ENCODE measurements at places on chromosomes 3 and 15.

DNA sequence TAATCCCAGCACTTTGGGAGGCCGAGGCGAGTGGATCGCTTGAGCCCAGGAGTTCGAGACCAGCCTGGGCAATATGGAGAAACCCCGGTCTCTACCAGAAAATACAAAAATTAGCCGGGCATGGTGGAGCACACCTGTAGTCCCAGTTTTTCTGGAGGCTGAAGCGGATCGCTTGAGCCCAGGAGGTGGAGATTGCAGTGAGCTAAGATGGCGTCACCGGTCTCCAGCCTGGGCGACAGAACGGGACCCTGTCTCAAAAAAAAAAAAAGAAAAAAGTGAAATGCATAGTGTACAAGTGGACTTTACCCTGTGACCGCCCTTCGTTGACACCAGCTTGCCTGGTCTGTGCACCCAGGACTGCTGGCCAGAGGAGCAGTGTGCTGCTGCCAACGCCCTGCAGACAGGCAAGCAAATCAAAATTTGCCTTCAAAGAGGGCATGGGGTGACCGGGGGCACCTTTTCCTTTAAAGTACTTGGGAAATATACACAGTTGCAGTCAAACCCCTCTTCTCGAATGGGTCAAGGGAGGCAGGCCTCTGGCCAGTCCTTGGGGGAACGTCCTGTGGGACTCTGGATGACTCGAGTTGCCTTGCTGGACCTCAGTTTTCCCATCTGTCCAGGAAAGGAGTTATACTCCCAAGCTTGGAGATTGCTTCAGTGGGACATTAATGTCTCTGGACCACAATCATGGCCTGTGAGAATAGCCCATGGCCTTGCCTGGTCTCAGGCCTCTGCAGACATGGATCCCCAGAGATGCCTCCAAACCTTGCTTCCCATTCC is 1.0 kb downstream of the XYLB start:
- DNase-seq = no peak

GRCh38 chr3:52882377-52882776 is 15.0 kb downstream of the STIMATE start:
- no peak for DNase-seq

DNA sequence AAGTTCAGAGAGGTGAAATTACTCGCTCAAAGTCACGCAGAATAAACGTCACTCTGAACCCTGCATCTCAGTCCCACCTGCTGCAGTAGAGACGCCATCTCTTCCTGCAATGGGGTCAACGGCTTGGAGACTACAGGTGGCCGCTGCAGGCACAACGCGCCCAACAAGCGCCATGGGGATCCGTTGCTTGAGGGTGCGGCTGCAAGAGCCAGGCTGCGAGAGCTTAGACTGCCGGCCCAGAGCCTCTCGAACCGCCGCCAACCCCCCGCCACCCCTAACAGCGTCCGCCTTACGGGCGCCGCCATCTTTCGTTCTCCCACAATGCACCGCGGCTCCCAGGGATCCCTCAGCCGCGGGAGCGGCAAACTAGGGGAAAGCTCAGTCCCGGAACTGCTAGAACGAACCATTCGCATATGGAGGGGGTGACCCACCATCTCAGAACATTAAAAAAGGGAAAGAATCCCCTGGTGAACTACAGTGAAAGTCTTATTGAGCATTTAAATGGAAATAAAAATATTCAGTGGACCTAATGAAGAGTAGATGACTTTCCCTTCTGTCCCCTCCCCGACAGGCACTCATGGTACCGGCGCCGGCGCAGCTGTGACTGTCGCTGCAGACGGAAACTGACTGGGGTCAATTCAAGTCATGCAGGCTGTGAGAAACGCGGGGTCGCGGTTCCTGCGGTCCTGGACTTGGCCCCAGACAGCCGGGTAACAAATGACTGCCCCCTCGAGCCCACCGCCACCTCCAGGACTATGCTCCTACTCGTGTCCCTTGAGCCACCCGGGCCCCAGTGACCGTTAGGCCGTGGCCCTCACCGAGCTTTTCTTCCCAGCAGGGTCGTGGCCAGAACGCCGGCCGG is at the start of the genes MRPL46 and MRPS11:
MRPL46 (minus strand) TSS at position 316 of the 862 bp plus-strand sequence; CDS start at position 305, 11 bp downstream.
MRPS11 (plus strand) TSS at position 636 of the 862 bp plus-strand sequence; CDS start at position 646, 10 bp downstream.
- peak; percentile 92 for DNase-seq

DNA sequence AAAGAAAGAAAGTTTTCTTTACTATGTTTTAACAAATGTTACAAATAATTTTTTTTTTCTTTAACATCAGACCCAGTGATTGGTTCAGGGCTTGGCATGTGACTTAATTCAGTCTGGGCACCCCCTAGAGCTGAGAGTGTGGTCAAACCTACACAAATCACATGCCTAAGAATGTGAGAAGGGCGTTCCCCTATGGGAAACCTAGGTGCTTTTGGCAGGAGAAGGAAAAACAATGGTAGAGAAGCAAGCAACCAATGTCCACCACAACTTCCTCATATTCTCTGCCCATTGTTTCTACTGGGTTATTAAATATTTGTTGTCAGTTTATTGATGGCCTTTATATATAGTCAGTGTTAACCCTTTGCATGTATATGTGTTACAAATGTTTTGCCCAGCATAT is 21.4 kb upstream of the PIAS1 start:
- DNase-seq = peak; percentile 61

DNA sequence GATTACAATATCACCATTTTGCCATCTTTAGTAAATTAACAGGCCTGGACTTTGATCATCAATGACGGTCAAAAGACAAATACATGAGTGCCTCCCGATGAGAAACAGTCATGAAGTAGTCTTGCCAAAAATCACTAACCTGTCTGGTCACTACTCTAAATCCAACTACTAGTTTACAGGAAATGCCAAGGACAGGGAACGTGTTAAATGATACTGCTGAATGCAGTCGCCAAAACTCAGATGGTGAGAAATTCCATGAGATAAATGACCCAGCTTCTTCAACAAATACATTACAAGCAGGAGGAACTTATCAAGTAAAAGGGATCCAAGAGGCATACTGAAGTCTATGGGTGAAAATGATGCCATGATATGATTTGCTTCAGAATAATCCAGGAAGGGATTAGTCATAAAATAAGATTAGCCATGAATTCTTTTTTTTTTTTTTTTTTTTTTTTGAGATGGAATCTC is 35.8 kb upstream of the ATP13A3 start:
- no peak for DNase-seq

- DNase-seq = peak; percentile 78
Observed at GRCh38 chr3:87088993-87089841, 98.3 kb upstream of the VGLL3 start.

- DNase-seq = peak; percentile 24
Observed at GRCh38 chr15:87672309-87673288, 583.9 kb downstream of the NTRK3 start.

GRCh38 chr15:101035611-101036010 is 116.5 kb downstream of the LRRK1 start:
- DNase-seq = peak; percentile 65

GRCh38 chr3:100082714-100083113 is 31.6 kb downstream of the FILIP1L start:
- DNase-seq = no peak

DNA sequence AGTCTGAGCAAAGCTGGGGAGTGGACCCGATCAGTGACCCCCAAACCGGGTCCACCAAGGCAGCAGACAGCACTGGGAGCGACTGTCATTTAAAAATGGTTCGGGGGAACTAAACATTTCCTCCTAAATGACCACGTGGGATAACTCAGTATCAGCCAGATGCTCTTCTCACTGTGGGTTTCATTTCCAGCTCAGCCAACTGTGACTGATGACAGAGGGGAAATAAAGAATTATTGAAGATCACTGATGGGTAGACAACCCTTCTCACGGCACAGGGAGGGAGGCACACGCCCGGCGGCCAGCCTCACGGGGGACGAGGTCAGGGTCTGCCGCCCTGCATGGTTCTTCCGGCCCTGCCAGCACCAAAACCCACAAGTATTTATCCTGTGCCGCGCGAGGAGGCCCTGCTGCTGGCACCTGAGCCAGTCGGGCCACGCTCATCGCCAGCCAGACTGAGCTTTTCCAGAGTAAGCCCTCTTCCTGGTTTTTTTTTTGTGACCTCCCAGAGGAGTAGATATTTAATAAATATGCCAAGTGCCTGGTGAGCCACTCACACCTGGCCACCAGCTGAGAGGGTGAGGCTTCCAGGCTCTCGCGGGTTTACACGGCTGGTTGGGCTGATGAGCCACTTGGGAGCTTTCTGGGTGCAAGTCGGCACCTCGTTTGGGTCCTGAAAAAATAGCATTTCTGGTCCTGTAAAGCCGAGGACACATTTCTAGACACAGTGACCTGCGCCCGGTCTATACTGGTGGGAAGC is 6.2 kb downstream of the MELTF start:
- no peak for DNase-seq

DNA sequence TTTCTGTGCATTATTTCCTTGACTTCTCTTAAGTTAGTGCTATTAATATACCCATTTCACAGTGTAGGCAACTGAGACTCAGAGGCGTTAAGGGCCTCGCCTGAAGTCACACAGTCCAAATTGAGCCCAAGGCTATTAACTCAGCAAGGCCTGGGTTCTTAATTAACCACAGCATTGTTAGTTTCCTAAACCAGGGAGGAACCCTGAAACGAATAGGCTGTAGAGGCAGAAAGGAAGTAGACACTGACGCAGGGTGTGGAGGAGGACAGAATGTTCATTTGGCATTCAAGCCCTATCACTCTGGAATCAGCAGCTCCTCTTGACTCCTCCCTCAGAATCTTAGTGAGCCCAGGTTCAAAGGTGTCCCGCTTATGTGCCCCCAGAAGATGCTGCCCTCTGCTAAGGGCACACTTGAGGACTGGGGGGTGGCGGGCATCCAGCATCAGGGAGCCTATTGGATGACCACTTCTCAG is 13.9 kb downstream of the ARHGEF3 start:
- DNase-seq = no peak

- DNase-seq = no peak
Observed at GRCh38 chr3:51706021-51706485, 815 bp upstream of the GRM2 start.

DNA sequence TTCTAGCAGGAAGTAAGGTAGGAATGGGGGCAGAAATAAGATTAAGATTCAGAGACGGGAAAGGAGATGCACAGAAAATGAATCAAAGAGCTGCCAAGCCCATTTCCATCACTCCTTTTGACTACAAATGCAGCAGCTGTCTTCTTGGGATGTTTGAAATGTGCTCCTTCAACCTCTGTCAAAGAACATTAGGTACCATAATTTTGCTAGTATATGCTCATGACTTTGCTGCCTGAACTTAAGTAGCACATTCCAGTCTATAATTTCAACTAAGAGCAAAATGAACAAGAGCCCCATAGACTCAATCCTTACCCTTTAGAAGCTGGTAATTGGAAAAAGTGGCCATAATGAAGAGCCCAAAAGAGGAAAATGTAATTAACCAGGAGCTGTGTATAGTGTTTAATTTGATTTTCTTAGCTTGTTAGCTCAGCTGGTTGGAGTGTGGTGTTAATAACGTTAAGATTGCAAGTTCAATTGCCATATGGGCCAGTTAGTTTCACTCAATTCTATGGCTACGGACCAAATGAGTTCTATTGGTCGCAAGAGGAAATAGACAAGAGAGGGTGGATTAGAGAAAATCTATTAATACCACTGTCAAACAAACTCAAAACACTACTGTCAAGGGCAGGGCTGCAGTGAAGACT is 349.9 kb downstream of the ZBBX start:
- DNase-seq = no peak

DNA sequence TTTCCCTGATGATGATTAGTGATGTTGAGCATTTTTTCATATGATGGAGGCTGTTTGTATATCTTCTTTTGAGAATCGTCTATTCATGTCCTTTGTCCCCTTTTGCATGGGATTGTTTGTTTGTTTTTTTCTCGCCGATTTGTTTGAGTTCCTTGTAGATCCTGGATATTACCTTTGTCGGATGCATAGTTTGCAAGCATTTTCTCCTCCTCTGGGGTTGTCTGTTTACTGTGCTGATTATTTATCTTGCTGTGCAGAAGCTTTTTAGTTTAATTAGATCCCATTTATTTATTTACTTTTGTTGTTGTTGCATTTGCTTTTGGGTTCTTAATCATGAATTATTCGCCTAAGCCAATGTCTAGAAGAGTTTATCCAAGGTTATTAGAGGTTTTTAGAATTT is 232.8 kb downstream of the XXYLT1 start:
- DNase-seq = no peak

- DNase-seq = no peak
Observed at GRCh38 chr15:91973481-91973880, 120.0 kb downstream of the SLCO3A1 start.

DNA sequence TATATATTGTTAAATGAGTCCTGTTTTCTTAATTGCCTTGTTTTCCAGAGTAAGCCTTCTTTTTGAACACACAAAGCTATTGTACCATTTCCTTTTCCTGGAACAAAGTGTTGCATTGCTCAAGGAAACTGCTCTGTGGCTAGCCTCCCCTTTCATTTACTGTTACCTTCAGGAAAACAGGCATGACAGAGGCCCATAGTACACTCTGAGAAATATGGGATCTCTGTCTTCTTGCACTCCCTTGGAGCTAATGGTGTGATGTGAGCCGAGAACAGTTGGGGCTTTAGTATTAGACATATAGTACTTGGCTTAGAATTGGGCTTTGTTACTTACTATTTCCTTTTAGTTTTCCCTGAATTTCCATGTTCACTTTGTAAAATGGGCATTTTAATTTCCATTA is 193.7 kb downstream of the GHSR start:
- no peak for DNase-seq

GRCh38 chr3:168807448-168807847 is 711.7 kb upstream of the GOLIM4 start:
- no peak for DNase-seq

DNA sequence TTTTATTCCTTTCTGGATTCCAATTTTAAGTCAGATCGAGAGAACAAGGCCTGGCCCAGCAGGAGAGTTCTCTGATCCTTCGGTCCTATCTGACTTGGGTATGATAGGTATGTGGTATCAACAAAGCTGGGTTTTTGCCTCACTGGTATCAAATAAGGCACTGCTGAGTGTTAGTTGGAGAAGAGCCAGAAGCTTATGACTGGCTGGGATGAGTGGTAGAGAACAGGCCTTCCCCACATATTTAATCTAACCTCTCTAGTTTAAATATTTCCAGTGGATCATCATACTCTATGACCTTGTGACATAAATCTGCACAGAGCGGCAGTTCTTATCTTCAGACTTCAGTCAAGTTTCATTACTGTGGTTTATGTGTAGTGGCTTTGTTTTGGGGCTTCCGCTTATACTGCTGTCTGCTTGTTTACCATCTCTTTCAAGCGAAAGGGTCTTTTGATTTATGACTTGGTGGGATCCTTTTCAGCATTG is 164.5 kb downstream of the PTPRG start:
- DNase-seq = peak; percentile 85

DNA sequence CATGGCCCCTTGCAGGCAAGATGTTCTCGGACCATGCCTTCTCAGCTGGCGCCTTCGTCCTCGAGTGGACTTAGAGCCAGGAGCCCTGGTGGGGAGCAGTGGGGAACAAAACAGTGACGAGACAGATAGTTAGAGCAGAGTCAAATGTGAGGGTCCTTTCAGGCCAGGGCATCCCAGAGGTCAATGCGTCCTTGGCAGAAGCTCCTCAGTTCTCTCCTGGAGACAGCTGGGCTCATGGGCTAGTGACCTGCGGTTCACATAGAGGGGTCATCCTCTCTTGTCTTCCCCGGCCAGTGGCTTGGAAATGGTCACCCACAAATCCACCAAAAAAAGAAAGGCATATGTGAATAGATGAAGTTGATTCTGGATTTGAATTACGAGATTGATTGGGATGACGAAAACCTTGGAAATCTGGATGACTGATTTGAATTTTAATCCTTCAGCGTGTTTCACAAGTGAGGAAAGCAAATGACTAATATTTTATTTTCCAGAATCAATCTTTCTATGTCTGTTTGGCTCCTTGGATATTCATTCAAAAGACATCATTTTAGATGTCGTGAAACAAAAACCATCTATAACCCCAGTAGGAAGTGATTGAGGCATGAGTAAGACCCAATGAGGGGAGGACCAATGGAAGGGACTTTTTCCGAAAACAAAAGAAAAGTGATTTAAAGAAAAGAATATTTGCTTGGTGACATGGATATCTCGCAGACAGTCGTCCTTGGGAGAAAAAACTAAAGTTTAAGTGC is 84.5 kb downstream of the ASB7 start:
- no peak for DNase-seq
